ENCODE measurements at places on chromosomes 2 and 18.

DNA sequence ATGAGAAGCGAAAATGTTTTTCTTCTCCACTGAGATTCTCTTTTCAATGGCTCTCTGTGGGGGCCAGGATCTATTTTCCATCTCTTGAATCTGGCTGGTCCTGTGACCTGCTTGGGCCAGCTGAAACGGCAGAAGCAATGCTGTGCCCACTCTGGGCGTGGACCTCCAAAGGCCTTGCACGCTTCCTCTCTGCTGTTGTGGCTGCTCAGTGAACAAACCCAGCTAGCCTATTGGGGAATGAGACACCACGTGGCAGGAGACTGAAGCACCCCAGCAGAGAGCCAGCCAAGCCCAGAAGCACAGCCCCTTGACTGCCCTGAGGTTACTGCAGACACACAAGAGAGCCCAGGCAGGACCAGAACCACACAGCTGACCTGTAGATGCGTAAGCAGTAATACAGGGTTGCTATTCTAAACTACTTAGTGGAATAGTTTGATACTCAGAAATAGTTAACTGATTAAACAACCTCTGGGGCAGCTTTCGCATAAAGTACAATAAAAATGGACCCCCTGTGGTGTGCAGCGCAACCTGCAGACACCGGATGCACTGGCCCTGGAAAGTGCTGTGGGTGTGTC lies 221.7 kb upstream of the SH3BP4 start:
- no peak for DNase-seq

GRCh38 chr2:102489646-102490045 lies 16.6 kb downstream of the SLC9A4 start:
- DNase-seq: no peak

DNA sequence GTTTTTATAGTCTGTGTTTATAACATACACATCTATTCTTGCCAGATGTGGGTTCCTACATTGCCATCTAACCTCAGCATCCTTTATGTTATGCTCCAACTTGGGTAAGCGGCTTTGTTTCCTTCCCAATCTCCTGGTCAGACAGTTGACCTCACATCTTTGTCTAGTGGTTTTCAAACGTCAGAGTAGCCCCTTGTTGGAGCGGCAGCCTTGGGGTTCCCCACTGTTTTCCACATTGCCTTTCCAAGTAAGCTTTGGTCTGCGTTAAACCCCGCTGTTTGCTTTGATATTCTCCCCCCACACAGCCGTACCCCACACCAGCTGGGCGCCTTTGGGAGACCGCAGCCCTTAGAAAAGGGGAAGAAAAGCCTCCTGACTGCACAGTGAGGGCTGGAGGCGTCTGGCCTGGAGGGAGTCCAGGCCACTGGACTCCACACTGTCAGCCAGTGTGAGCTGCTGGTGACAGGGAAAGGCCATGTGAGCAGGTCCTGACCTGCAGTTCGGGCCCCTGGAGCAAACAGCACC lies 83.3 kb downstream of the MALT1 start:
- no peak for DNase-seq

DNA sequence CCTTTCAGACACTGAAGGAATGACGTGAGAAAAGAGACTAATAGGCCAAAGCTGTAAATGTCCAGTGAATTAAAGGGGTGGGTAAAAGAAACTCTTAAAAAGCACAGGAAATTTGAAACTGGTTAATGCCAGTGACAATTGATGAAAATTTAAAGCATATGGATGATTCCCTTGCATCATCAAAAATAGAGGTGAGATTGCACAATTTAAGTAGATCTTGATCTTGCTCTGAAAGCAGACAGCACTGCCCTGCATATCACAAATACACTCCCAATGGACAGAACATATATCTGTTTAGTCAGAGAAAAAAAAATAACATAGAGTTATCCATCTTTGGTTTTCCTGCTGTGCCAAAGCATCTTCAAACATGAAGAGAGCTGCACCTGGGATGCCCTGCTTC lies 86.7 kb upstream of the UBE2E3 start:
- DNase-seq: no peak

DNA sequence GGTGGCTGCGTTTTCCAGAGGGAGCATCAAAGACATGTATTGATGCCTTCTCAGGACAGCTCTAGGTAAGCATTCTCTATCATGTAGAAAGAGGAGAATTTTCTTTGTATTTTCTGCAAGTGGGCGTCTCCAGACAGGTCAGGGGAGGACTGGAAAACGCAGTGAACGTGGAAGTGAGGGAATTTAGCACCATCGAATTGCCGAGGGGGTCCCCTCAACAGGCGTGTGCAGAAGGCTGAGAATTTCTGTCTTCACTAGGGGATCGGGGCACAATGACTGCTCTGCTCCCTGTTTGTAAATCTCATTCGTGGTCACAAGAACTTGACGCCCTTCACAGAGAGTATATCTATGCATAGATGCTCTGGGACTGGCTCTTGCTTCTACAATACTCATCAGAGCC lies 5.0 kb upstream of the NTSR2 start:
- no peak for DNase-seq

All from activated CD8-positive, alpha-beta memory T cell treated with anti-CD3 and anti-CD28 coated beads for 1 hour (primary cell).